ENCODE measurements at places on chromosomes 13 and 19.

- DNase-seq = no peak
Measured at GRCh38 chr13:32042551-32042950, 11.0 kb downstream of the FRY start.

DNA sequence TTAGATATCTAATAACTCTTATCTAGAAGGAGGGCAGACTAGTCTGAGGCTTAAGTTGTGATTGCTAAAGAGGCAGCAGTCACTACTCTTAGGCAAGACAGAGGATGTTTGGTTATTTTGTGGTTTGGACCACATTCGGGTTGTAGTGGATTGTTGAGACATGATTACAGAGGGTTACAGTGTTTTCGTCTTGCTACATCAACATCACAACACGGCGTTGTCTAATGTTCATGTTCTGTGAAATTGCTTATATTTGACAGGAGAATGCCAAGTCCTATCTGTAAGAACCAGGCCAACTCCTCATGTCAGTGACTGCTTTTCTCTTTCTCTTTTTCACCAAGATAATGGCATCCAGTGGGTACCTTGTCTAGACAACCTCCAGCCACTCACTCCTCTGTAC, 16.8 kb upstream of the TM9SF2 start:
- no peak for DNase-seq

- no peak for DNase-seq
Measured at GRCh38 chr13:106986687-106987426, 418.9 kb upstream of the ARGLU1 start.

DNA sequence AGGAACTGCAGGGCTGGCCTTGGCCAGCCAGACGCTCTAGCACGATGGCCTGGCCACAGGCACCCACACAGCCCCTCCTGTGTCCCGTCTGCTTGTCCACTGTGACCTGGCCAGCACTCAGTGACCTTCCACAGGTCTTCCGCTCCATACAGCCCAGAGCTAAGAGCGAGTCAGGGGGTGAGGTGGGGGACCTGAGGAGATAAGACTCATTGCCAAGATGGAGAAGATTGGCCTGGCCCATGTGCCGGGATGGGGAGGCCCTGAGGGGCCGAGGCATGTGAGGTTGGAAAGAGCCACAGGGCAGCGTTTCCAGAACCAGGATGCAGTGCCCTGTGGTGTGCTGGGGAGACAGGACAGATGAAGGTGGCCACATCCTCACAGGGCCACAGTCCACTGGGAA, 10.2 kb upstream of the SLC7A9 start:
- DNase-seq = no peak

DNA sequence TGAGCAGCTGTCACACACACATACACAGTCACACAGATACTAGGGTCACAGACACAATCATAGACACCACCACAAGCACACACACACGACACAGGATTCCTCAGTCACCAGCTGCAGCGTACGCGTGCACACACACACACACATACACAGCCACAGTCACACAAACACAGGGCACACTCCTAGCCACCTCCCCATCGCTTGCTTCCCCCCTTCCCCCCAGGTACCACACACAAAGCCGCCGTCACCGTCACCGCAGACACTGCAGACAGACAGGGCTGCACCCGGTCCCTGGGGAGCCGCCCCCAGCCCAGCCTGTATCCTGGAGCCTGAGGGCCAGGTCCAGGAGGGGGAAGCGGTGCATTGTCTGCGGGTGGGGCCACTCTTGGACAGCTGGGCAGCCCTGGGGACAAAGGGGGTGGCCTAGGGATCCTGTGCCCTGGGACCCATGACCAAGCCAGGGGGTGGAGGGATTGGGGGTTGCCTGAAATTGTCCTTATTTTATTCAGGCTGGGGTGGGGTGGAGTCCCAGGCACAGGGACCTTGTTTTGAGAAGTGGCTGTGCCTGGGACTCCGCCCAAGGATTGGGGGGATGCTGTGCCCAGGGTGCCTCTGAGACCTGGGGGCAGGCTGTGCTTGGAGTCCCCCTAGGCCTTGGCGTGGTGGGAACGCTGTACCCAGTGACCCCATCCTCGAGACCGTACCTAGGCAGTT, 957 bp downstream of the NUMBL start:
- DNase-seq = no peak

Measured in naive thymus-derived CD8-positive, alpha-beta T cell (primary cell).